Lung (tissue), 17 donors: ENCODE measurements at places on chromosomes 11 and 22.

DNA sequence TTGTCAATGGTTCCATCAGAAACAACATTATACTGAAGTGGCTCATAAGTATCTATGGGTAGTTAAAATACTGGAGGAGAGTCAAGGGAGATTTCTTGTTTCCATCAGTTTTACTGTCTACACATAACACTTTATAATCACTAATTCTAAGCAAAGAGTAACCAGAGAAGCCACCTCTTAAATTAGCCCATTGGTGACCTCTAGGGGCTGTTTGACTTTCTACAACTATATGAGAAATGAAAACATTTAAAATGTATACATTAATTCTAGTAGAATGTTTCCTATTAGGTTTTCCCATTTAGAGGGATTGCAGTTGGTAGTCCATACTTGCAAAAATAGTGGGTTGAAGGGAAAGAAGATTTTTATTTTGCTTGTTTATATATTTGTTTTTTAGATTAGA lies 504.3 kb downstream of the FAM181B start:
- DNase-seq = peak; percentile 66

- DNase-seq = peak; percentile 81
Measured at GRCh38 chr11:105862736-105863367, 159.2 kb downstream of the MSANTD4 start.

DNA sequence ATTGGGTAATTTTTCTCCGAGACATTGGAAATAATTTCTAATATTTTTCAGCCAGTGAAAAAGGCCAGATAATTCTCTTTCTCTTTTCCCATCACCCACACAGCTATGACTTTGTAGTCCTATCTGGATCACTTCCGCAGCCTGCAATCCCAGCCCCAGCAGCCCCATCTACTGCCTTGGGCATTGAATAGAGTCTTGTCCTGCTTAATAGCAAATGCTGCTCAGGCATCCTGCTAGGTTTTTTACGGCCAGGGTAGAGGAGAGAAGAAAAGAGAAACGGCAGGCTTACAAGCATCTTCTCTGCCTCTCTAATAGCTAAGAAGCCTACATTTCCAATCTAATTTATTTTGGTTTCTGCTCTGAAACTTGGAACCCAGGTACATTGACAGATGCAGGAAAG lies 154.3 kb upstream of the B3GAT1 start:
- DNase-seq = no peak

DNA sequence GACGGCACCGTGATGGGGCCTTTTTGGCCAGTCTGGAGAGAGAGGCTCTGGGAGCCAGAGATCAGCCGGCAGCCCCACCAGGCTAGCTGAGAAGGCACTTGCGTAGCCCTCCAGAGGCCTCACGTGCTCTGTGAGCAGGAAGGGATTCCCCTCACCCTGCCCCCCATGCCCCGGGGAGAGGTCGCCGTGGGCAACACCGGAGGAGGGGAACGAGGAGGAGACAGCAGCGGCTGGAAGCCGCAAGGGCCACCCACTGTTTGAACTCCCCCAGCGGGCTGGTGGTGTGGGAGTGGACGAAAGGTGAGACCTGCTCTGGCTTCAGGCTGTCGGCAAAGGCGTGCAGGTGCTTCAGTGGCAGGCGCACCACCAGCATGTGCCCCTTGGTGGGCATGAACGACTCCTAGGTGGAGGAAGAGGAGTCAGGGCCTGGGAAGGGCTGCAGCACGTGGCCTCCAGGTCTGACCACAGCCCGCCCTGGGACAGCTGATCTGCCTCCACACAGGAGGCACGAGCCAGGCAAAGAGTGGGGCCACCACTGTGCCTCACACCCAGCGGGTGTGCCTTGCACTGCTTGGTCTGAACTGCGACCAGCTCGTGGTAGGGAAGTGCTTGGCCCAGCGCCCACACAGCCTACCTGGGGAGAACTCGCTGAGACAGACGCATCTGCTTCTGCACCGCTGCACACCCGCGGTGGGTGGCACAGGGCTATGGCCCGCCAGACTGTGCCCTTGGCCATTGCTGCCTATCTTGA lies 99.9 kb downstream of the MED15 start:
- no peak for DNase-seq

DNA sequence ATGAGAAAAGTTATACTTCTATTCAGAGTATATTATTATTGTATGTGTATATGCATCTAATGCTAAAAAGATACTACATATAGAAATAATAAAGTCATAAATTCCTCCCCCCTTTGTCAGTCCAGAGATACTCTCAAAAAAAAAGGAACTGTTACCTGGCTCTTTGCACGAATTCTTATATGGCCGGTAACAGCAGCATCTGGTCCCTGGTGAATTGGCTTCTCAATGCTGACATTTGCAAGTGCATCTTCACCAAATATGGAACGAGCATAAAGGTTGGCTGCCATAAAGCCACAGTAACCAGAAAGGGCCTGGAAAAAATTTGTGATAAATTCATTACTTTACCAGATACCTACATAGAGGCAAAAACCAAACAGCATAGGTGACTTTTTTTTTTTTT lies 41.2 kb downstream of the COPB1 start:
- DNase-seq = no peak

DNA sequence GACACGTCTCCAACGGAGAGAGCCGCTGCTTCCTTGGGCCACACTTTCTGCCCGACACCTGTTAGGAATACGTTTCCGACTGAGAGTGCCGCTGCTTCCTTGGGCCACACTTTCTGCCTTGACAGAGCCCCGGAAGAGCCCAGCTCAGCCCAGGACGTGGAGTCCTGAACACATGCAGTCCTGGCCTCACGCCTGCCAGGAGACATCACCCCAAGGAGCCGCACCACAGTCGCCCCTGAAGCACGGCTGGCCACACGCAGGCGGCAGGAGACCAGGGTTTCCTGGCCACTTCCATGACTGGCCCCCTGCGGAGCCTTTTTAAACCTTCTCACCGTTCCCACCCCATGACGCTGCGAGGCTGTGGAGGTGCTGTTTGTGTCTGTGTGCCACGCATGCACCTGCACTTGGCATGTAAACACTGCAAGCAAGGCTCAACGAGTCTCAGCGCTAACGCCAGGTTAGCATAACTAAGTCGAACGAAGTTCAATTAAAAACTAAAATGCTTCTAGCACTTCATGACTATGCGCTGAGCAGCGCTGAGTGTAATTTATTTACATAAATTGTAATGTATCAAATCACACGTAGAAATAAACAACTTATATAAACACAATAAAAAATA lies 8.8 kb downstream of the TOLLIP start:
- no peak for DNase-seq

DNA sequence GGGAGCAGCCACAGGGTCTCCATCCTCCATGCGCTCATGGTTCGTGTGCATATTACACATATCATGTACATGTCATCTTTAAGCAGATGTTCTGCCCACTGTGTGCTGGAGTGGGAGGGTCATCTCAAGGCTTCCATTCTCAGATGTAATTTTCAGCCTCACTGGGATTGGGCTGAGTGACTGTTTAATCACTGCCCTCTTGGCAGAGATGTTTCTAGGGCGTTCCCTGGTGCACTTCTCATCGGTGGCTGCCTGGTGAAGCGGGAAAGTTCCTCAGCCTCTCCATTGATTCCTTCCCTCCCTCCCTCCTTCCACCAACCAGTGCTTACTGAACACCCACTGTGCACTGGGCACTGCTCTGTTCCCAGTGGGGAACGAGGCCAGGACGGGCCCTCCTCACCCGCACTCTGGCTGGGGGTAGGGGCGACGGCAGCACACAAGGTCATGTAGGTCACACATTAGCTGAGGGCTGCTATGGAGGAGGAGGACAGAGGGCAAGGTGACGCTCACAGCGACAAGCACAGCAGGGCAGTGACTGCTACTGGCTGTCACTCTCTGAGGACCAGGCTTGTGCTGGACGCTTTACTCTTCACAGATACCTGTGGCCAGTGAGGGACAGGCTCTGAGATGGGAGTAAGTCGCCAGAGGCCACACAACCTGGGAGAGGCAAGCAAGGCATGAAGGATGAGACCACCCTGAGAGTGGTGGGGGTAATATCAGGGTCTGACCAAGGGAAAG lies 22.9 kb downstream of the GNAZ start:
- DNase-seq = no peak

DNA sequence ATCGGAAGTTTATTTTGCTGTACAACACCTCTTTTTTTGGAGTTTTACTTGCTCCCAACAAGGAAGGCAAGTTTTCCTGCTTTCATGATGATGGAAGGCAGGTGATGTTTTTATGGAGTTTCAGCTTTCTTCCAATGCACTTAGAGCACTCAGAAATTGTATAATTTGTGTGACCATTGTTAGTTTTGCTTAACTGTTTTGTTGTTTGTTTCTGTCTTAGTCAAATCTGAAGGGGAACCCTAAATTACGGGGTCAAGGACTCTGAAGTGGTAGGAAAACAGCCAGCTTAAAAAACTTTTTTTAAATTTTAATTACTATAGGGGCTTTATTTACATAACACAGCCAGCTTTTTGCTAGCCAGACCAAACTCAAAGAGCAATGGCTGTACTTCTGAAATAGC lies 14.7 kb downstream of the APOL6 start:
- DNase-seq = no peak

DNA sequence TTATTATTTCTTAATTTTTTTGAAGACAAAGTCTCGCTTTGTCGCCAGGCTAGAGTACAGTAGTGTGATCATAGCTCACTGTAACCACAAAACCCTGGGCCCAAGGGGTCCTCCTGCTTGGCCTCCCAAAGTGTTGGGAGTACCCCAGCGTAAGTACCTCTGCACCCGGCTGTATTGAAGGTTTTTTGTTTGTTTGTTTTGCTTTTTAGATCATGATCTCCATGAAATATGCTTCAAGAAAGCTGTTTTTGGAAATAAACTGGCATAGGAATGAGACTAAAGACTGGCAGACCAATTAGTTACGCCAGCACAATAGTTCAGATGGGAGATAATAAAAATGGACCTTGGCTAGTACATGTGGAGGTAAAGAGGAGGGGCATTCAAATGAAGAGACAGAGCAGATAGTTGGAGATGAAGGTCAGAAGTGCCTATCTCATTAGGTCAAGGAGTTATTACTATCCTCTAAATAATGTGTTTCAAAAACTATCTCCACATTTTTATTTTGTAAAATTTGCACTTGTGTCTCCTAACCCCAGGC lies 4.1 kb upstream of the MRPL48 start:
- DNase-seq = no peak

DNA sequence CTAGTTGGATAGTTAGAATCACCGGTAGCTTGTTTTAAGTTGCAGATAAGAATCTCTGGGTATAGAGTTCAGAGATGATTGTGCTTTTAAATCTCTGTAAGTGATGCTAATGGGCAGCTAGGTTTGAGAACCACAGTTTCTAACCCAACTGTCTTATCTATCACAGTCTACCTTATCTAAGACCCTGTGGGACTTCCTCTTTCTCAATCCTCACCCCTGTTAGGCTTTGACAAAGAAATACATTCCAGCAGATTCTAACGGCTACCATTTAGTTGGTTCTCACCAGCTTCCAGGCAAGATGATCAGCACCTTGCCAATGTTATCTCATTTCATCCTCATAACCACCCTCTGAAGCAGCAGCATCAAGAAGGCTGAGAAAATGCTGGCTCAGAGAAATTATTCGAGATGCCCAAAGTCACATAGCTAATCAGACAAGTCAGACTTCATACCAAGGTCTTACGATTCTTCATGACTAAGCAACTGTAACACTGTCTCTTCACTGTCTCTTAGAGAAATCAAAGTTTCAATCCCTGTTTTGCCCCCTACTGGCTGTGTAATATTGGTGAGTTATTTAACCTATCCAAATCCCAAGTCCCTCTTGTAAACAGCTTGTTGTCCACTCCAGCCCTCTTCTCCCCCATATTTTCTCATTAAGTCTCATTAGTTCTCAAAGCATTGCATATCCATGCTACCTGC lies 192.4 kb upstream of the API5 start:
- no peak for DNase-seq

DNA sequence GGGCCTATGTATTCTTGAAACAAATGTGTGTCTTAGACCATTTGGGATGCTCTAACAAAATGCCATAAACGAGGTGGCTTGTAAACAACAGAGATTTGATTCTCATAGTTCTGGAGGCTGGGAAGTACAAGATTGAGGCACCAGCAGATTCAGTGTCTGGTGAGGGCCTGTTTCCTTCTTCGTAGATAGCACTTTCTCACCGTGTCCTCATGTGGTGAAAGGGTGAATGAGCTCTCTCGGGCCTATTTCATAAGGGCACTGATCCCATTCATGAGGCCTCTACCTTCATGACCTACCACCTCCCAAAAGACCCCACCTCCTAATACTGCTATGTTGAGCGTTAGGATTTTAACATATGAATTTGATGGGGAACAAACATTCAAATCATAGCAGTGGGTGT lies 6.4 kb upstream of the NNMT start:
- DNase-seq = no peak

DNA sequence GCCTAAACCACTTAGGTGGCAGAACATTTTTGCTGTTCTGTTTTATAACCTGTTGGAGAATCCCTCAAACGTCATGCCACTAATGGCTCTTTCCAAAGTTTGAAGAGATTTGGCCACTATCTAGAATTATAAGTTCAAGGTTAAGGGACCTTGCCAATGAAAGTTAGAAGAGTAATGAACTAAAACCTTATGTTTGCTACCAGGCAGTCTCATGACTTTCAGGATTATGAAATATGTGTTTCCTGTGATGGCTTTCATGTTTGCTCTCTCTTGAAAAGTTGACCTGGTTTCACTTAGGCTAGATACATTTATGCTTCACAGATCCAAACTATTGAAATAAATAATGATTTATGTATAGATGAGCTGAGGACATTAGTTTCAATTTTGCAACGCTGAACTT lies 340.0 kb downstream of the LRRC4C start:
- DNase-seq = no peak
